ENCODE measurements at places on chromosomes 2 and 18.

GRCh38 chr2:118913803-118914645 is 28.0 kb upstream of the MARCO start:
- no peak for DNase-seq

- no peak for DNase-seq
These were observed 214.8 kb upstream of the FSHR start for GRCh38 chr2:49369101-49369500.

- no peak for DNase-seq
These were observed 28.4 kb upstream of the PUM2 start for GRCh38 chr2:20378891-20379519.

DNA sequence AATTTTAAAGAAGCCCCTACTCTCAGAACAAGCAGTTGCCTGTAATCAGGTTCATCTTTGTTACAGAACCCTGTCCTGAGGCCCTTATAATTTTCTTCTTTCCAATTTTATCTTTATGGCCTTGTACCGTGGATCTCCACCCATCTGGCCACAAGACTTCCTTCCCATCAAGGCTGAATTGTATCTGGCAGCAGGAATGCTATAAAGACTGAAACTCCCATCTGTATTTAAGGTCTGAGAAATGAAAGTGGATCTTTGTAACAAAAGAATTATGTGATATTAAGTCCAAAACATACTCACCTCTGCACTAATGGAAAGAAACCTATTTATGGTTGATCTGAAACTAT is 91.8 kb downstream of the METTL8 start:
- DNase-seq = no peak

GRCh38 chr2:207394203-207394781 is 135.5 kb upstream of the CREB1 start:
- DNase-seq = no peak

DNA sequence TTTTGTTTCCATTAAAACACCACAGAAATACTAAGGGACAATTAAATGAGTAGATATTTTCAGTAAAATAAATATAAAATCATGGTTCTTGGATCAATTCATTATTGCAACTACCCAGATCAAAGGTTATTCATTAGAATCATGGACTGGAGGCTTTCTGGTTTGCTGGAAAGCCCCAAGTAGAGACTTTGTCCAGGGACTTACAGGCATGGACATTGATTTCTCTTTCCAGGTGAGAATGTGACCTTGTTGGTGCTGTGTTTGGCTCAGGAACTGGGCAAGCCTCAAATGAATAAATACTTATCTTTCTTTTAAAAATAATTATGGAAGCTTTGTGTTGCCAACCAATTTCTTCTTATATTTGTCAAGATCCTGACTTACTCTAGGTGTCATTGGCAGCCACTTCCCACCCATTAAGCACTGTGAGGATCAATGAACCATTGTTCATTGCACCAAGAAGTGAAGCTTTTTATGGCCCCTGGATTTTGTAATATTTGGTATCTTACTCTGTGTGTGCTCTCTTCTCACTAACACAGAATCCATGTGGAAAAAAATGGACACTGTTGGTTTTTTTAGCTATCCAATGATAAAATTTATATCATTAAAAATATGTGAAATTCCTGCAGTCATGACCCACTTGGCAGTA is 205.8 kb upstream of the NRXN1 start:
- no peak for DNase-seq
